Dermis microvascular lymphatic vessel endothelial cell (primary cell): ENCODE measurements at places on chromosomes 5 and 9. TPM values are rescaled to one million over a fixed set of nuclear protein-coding genes. Genes with fewer than 3 reads are reported as not detected.

DNA sequence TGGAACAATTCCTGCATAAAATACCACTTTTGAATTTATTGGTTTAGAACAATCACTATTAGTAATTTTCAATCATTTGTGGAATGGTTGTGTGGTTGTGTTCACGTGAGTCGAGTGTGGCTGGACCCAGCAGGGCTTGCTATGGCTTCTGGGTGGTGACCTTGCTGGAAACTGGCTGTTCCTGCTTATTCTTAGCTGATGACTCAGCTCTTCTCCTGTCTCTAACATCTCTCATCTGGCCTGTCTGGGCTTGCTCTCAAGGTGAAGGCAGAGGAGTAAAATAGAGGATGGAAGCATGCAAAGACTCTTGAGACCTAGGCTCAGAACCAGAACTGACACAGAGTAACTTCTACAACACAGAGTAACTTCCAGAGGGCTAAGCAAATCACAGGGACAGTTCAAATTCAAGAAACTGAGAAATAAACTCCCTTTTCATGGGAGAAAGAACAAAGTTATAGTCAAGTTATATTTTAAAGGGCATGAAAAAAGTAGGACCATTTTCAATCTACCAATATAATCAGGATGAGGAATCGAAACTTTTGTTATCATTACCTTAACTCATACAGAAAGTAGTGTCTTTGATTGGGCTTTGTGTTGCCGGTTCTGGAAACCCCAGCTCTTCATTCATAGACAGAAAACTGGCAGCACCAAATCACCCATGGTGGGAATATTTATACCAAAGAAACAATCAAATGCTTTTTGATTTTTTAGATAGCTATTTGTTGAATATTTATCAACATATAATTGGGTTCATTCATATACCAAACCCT is 665.1 kb downstream of the CDH18 start:
- no peak for DNase-seq

- no peak for DNase-seq
Observed at GRCh38 chr9:87275047-87275725, 222.5 kb upstream of the DAPK1 start.

- no peak for DNase-seq
Observed at GRCh38 chr5:2147504-2148311, 265.0 kb upstream of the IRX4 start.

DNA sequence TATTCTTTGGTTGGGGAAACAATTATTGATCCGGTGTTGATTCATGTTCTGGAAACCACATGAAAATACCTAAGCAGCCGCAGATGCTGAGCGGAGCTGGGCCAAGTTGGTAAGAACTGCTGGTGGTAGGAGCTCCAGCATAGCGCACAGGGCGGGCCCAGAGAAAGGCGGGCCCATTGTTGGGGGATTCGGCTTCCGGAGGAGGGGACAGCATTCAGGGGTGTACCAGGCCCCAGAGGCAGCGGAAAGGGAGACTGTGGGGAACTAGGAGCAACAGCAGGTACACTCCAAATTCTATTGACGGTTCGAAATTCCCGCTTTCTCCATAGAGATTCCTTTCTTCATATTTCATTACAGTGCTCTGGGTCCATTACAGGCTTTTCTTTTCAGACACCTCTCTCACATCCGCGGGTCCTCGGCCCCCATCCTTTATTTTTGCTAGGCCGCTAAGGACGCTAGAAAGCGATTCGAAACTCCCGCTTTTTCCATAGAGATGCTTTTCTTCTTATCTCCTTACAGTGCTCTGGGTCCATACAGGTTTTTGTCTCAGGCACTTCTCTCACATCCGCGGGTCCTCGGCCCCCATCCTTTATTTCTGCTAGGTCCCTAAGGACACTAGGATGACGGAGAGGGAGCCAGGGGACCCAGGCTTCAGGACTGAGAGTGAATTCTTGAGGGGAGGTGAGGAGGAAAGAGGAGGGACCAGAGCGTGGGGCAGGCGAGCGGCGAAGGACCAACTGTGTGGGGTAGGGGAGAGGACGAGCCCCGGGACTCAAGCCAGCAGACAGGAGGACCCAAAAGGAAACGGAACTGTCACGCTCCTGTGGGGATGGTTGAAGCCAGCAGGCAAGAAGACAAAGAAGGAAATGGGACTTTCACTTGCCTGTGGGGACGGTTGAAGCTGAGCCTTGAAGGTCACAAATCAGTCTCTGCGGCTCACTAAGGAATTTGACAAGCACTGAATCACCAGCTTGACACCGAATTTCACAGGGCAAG is at the start of gene CCDC152:
TSS of gene CCDC152 (plus strand) at position 213 of the 996 bp plus-strand sequence. CDS start 2,304 bp downstream, outside the sequence.
- peak; percentile 3 for DNase-seq

GRCh38 chr9:79877943-79878602 is 306.3 kb downstream of the TLE4 start:
- DNase-seq = no peak

GRCh38 chr5:131536211-131536826 is 98.7 kb downstream of the RAPGEF6 start:
- DNase-seq = no peak

ATP10B gene
- under 0.01 and 0.13 TPM in 2 replicates for total RNA-seq

GRCh38 chr9:125180876-125181275 is 8.7 kb downstream of the PPP6C start:
- no peak for DNase-seq

- no peak for DNase-seq
Observed at GRCh38 chr5:154757814-154758406, 2.7 kb downstream of the LARP1 start.

ADAMTSL1 gene
- total RNA-seq = 4.7 and 9.1 TPM in 2 replicates

DNA sequence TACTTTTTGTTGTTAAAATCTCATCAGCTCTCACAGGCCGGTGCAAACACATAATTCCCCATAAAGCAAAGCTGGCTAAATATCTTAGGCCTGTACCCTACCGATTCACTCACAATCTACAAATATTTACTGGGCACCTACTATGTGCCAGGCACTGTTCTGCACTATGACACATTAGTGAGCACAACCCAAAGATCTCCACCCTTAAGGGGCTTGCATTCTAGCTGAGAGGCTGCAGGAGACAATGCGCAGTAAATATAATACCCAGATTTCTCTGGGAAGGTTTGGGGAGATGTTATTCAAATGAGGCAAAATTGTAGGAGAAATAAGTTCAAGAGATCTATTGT is 53.7 kb downstream of the FNBP1 start:
- DNase-seq = no peak

- DNase-seq = no peak
Observed at GRCh38 chr5:84478603-84479002, 93.9 kb upstream of the EDIL3 start.

- peak; percentile 13 for DNase-seq
Observed at GRCh38 chr9:88874391-88874790, 116.9 kb upstream of the S1PR3 start.

RASEF gene
- under 0.01 TPM in 2 replicates for total RNA-seq

GRCh38 chr5:127260686-127261085 is 29.9 kb upstream of the MEGF10 start:
- no peak for DNase-seq

DNA sequence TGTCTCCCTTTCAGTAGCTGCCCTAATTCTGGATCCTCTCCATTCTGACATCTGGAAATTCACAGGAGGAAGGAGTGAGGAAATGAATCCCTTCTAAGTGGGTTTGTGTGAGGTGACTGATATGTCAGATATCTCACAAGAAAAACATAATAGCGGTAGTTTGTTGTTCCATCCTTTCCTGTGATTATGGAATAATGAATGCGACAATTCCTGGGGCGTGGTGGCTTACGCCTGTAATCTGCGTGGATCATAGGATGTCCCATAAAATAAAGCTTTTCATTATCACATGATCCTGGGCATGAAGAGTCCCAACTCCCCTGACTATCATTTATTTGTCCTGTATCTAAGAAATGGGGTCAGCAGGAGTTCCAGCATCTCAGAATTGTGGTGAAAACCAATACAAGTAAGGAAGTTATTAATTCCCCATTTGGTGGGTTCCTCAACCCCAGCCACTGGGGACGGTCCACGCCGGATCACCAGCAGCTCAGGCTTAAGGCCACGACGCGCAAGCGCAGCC is 375 bp upstream of the C5orf24 start:
- peak; percentile 83 for DNase-seq

DNA sequence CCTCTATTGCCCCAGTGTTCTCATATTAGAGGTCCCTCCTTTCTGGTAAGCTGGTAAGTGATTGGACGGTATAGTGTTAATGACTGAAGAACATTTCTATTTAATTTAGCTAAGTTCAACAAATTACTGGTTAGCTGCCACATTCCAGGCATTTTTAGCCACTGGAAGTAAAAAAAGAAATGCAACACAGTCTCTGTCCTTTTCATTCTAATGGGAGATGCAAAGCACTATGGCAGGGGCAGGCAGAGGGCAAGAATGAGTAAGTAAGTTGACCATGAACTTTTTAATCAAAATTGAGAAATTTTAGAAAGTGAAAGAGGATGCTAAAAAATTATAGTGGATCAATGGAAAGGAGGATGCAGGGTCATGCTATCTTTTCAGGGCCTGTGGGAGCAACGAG is 137.4 kb downstream of the GPBP1 start:
- DNase-seq = no peak

FLT4 gene
- total RNA-seq = 236 and 480 TPM in 2 replicates

GRCh38 chr9:123426406-123426805 is 70.4 kb downstream of the CRB2 start:
- DNase-seq = no peak

DNA sequence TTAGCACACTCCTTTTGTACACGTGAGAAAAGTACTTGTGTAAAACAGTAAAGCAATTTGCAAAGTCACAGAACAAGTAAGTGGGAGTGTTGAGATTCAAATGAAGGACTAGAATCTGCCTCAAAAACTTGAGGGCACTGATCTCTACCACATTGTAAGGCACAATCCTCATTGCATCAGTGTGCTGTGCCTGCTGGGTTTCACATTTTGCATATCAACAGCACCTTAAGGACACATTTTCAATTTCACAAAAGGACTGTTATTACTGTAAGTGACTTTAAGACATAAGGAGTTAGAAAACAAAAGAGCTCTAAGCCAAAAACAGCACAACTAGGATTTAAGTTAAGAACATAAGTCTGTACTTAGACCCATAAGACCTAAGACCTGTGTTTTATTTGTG is 44.7 kb upstream of the HK3 start:
- no peak for DNase-seq

CCDC192 gene
- total RNA-seq = not detected in 2 replicates

GRCh38 chr5:3604501-3604900 is 8.9 kb downstream of the IRX1 start:
- DNase-seq = no peak
